ENCODE measurements at places on chromosomes 2 and 18. TPM values are rescaled to one million over a fixed set of nuclear protein-coding genes. Genes with fewer than 3 reads are reported as not detected.

Gene ASB18
- not detected for polyA plus RNA-seq

Gene RNU2-63P
- polyA plus RNA-seq: not detected

Gene ESCO1
- 11.3 TPM for polyA plus RNA-seq

Gene CXCR1
- polyA plus RNA-seq: 1.2 TPM

Gene PTMA
- polyA plus RNA-seq: 1,787 TPM

Gene ATG9A
- polyA plus RNA-seq: 10.2 TPM

Gene ELOA2
- polyA plus RNA-seq: not detected

Gene SERPINB13
- 0.01 TPM for polyA plus RNA-seq

Gene AKAIN1
- polyA plus RNA-seq: not detected

Gene C2orf78
- polyA plus RNA-seq: not detected

All from sigmoid colon (tissue), 7 donors.